Mesothelial cell of epicardium (in vitro differentiated cells): ENCODE measurements at places on chromosomes 5 and 9. TPM values are rescaled to one million over a fixed set of nuclear protein-coding genes. Genes with fewer than 3 reads are reported as not detected.

DNA sequence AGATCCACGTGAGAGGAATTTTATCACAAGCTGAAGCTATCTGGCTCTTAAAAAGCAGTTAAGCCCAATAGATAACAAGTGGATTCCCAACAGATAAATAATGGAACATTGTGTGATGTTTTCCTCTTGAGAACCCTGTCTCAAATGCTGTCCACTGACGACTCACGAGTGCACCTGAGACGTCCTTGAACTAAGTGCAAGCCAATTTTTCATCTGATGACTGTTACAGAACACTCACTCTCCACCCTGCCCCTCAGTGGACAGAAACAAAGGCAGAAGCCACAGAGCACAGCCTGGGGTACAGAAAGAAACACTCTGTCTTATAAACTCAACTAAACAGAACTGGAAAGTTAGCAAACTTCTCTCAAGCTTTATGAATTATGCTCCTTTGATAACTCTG, 199.5 kb downstream of the KCNN2 start:
- peaks cover 44% of the 10 kb centered on the region for H3K4me1 ChIP-seq
- peak overlapping the region; percentile 15 for H3K27ac ChIP-seq
- no peak overlapping the region for H3K4me3 ChIP-seq
- DNase-seq = no peak
- no peaks in the 10 kb centered on the region for H3K27me3 ChIP-seq

GRCh38 chr5:65128226-65128625, 353.5 kb downstream of the ADAMTS6 start:
- DNase-seq = no peak
- peaks cover 13% of the 10 kb centered on the region for H3K4me1 ChIP-seq
- H3K27ac ChIP-seq = no peak overlapping the region
- H3K36me3 ChIP-seq = no peaks in the 10 kb centered on the region
- H3K27me3 ChIP-seq = no peaks in the 10 kb centered on the region

- H3K36me3 ChIP-seq = no peaks in the 10 kb centered on the region
- no peak overlapping the region for H3K4me3 ChIP-seq
- H3K27ac ChIP-seq = no peak overlapping the region
- DNase-seq = no peak
- peaks cover 9% of the 10 kb centered on the region for H3K4me1 ChIP-seq
- peaks cover 5% of the 10 kb centered on the region for H3K27me3 ChIP-seq
Measured at GRCh38 chr5:157468293-157468965, 8.4 kb downstream of the NIPAL4 start.

GRCh38 chr5:13470975-13471374, 473.5 kb downstream of the DNAH5 start:
- no peak overlapping the region for H3K4me3 ChIP-seq
- no peak for DNase-seq
- H3K27me3 ChIP-seq = peaks cover 2% of the 10 kb centered on the region
- H3K36me3 ChIP-seq = no peaks in the 10 kb centered on the region
- no peak overlapping the region for H3K27ac ChIP-seq
- H3K4me1 ChIP-seq = no peaks in the 10 kb centered on the region

GRCh38 chr9:27653957-27654356, 80.7 kb upstream of the C9orf72 start:
- H3K27ac ChIP-seq = no peak overlapping the region
- H3K4me3 ChIP-seq = no peak overlapping the region
- peaks cover 9% of the 10 kb centered on the region for H3K4me1 ChIP-seq
- H3K36me3 ChIP-seq = no peaks in the 10 kb centered on the region
- DNase-seq = no peak
- H3K27me3 ChIP-seq = no peaks in the 10 kb centered on the region

DNA sequence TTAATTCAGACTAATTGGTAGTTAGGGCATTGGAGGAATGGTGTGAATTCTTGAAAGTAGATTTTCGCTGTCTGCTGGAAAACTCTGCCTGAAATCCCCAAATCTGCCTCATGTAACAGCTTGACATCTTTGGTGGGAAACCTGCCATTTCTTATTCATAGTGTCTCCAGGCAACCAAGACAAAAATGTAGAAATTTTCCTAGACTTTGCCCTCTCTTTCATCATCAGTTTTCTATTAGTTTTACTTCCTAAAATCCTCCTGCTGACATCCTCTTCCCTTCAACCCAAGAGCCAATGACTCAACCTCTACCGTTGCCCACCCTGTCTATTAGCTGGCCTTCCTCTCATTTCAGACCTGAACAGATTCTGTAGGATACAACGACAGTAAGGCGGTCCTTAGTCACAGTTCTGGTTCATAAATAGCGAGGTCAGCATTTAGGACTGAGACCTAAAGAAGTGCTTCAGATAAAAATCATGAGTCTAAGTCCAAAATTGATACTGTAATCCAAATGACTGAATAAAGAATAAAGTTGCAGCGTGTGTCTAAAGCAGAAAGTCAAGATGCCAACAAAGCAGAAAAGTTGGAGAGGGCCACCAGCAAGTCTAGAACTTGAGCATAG, 133.9 kb downstream of the MUSK start:
- no peaks in the 10 kb centered on the region for H3K36me3 ChIP-seq
- DNase-seq = no peak
- H3K27ac ChIP-seq = no peak overlapping the region
- no peaks in the 10 kb centered on the region for H3K27me3 ChIP-seq

The AK6 gene
- total RNA-seq = 28.0 to 31.3 TPM (median 28.3 TPM) in 3 replicates

The SH3GL2 gene
- 0.34 to 0.51 TPM (median 0.38 TPM) in 3 replicates for total RNA-seq
